Esophagus muscularis mucosa (tissue), 4 donors: ENCODE measurements at places on chromosomes 4 and X. TPM values are rescaled to one million over a fixed set of nuclear protein-coding genes. Genes with fewer than 3 reads are reported as not detected.

DNA sequence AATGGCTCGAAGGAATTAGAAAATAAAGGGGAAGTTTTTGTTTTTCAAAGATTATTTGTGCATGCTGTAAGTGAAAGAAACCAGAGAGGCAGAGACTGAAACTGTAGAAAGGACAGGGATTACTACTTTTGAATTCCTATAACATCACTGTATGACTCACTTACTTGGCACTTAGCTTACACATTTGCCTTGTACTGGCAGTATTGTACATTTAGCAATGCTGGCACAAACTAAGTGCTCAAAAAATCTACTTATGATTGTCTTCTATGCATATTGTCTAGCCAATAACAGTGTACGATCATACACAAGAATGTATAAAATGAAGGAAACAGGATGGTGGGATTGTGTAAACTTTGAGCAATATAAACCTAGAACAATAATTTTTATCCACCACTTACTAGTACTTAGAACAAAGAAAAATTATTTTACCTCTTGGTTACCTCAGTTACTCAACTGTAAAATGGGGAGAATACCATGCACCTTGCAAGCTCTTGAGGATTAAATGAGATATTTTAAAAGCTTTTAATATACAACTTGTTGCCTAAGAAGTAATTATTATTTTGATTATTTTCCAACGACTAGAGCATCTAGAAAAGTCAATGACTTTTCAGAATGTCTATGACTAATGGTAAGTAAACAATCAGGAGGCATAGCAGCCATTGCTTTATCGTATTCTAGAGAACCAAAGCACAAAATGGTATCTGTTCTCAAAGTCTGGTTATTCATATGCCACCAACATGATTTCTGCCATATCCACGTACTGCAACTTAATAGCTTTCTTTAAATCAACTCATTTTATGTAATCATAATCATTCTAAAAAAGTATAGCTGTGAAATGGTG lies 4.7 kb downstream of the FAM120C start:
- no peak overlapping the region for H3K27ac ChIP-seq
- peaks cover 20% of the 10 kb centered on the region for H3K4me1 ChIP-seq
- no peak for DNase-seq

GRCh38 chrX:69152417-69152841 lies 12.8 kb downstream of the PJA1 start:
- DNase-seq: peak; percentile 29
- no peak overlapping the region for H3K4me3 ChIP-seq
- H3K36me3 ChIP-seq: no peaks in the 10 kb centered on the region
- H3K4me1 ChIP-seq: peaks cover 6% of the 10 kb centered on the region
- no peak overlapping the region for H3K27ac ChIP-seq
- no peaks in the 10 kb centered on the region for H3K27me3 ChIP-seq

- no peak overlapping the region for H3K27ac ChIP-seq
- H3K36me3 ChIP-seq: no peaks in the 10 kb centered on the region
- no peaks in the 10 kb centered on the region for H3K4me1 ChIP-seq
- H3K27me3 ChIP-seq: no peaks in the 10 kb centered on the region
- DNase-seq: no peak
Observed at GRCh38 chrX:149572743-149573142, 14.5 kb downstream of the MAGEA9B start.

The COL25A1 gene
- total RNA-seq: 3.7 TPM

The GLUD2 gene
- 1.0 TPM for total RNA-seq

The EXOC1L gene
- not detected for total RNA-seq

The SYN1 gene
- total RNA-seq: 0.98 TPM
